ENCODE measurements at places on chromosomes 12 and 14.

- no peak for DNase-seq
Observed at GRCh38 chr14:24634158-24634557, at the start of gene GZMB. Gene GZMB (minus strand): TSS chr14:24634190. CDS start chr14:24634160, 30 bp downstream.

DNA sequence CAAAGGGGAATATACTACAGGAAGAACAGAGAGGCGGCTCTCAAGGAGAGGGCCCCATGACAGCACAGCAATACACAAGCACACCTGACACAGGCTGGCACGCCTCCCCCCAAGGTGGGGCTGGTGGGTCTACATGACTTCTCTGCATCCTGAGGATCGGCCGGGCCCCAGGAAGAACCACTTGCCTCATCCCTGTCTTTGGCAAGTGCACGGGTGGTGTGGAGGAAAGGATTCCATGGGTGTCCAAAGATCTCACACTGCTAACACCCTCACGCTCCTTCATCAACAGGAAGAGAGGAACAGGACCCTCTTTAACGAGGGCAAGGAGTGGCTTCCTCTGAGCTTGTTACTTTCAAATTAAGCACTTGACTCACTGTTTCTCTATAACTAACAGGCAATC is 7.3 kb downstream of the VAMP1 start:
- DNase-seq, result no peak

DNA sequence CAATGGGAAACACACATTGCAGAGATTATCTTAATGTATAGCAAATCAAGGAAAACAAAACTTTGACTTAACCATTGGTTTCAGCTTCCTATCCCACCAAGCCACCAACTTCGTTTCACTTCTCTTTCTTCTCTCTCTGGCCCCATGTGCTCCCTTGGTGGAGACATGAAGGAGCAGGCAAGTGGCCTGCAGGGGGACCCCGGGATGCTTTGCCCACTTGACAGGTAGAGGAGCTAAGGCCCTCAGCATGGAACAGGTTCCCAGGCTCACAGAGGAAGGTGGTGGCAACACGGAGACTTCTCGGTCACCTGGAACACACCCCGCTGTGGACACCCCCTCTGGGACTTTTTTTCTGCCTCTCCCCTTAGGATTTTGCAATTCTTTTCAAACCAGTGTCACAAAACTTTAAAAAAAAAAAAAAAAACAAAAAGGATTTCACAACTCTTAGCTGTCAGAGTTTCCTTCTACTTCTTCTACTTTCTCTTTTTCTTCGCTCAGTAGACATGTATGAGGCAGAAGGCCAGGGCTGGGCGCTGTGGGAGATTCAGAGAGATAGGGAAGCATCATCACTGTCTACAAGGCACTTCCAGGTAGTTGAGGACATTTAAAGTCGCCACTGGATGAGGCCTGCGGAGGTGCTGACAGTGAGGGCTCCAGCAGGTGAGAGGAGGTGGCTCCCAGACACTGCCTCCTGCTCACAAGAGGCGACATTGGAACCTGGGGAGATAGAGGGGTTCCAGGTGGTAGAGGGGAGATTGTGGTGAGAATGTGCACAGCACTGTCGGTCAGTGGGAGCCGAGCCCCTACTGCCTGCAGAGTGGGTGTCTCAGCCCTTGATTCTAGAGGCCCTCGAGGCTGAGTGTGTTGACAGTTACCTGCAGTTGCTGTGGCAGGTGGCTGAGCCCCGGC is 119.6 kb downstream of the GCH1 start:
- no peak for DNase-seq

DNA sequence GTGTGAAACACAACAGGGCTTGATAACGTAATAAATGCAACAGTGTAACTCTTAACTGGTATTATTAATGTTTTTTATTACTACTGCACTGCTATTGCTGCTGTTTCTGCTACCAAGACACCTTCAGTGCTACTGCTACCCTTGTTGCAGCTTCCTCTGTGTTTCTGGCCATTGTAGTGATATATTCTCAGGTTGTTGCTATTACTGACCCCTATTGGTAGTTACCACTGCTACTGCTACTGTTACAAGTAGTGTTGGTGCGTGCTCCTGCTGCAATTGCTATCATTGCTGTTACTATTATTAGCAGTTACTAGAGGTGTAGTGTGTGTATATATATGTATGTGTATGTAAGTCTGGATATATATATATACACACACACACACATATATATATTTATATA is 87.2 kb upstream of the PTPRB start:
- no peak for DNase-seq

DNA sequence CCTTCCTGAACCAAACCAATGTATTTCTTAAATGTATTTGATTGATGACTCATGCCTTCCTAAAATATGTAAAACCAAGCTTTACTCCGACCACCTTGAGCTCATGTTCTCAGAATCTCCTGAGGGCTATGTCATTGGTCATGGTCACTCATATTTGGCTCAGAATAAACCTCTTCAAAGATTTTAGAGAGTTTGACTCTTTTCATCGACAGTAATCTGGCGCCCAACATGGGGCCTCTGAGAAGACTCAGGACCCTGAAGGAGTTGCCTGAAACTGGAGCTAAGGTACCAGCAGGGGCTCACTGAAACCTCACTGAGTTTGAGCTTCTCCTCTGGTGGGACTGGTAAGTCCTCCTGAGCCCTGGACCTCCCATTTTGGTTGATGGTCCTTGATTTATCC is 17.2 kb upstream of the PSMC1 start:
- no peak for DNase-seq

- no peak for DNase-seq
Observed at GRCh38 chr12:76041406-76041805, 9.8 kb upstream of the PHLDA1 start.

- DNase-seq, result peak; percentile 81
Observed at GRCh38 chr12:57627501-57628279, 5.3 kb downstream of the B4GALNT1 start.

DNA sequence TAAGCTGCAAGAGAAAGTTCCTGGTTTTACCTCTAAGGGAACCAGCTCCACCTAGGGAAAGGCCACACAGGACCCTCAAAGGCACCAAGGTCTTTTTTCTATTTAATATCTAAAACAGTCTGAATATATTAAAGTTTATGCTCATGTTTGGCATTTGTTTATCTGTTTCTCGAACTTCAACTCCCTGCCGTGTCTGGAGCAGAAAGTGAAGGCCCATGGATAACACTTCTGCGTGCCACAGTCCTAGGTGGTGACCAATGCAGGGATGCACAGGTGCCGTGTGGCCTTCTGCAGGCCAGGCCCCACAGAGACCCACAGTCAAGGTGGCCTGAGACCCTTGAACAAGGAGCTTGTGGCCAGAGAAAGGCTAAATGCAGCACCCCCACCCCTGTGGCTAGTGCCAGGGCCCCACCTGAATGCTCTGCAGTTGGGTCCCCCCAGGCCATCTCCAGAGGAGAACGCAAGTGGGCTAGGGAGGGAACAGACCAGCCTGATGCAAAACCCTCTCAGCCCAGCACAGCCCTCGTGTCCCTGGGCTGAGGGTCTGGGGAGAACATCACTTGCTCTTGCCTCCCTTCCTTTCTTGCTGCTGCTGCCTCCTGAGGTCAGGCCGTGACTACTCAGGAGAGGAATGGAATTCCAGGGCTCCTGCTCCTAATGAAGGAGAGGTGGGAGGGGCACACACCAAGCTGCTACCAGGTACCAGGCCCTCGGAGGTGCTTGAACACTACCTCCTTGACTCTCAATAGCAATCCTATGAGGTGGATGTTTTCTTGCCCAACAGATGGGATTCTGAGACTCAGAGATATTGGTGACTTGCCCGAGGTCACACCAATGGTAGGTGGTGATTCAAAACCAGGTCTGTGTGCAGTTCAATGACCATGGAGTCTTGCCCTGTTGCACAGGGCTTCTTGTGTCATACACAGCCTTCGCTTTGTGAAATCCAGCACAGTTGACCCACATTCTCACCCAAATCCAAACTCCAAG is 45.4 kb downstream of the PSMA6 start:
- no peak for DNase-seq

- no peak for DNase-seq
Observed at GRCh38 chr12:65430571-65431306, 152.3 kb downstream of the MSRB3 start.

DNA sequence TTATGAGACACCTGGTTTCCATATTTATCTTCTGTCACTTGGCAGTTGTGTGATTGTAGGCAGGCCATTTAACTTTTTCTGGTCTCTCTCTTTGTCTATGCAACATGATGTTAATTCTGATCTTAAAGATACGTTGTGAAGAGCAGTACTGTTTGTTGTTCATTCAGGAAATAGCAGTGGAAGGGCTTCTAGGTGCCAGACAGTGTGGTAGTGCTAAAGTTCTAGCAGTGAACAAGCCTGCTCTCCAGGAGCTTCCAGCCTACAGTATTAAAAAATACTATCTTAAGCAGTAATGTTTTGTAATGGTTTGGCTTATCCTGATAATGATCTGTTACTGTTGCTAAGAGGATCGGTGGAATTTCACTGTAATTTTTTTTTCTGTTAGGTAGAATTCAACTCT is 15.2 kb downstream of the NAA30 start:
- no peak for DNase-seq
